ENCODE measurements at places on chromosomes 11 and 22.

DNA sequence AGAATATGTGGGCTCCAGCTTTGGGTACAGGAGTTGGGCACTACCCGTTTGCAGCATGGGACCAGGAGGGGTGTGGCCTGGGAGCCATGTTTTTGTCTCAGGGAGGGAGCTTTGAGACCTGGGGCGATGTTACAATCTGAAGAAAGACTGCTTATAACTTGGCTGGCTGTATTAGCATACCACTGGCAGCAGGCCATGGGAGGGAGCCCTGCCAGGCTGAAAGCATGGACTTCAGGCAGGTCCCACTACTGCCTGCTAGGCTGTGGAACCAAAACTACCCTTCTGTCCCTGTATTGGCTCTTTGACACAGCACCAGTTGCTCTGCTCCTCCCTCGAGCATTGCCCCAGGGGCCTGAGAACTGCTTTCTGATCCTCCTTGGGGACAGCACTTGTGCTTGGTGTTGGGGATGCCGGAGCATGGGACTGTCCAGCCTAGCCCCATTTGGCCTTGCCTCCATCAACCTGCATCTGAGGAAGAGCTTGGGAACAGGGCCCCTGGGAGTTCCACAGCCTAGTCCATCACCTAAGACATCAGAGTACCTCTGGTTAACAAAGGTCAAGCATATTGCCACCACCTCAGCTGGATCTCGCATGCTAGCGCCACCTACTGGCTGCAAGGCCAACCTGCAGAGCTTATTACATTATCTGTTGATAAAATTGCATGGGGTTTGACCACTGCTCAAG lies 217.4 kb downstream of the SBF2 start:
- DNase-seq = peak; percentile 80

GRCh38 chr22:26632422-26633155 lies 10.8 kb downstream of the CRYBA4 start:
- peak; percentile 98 for DNase-seq

DNA sequence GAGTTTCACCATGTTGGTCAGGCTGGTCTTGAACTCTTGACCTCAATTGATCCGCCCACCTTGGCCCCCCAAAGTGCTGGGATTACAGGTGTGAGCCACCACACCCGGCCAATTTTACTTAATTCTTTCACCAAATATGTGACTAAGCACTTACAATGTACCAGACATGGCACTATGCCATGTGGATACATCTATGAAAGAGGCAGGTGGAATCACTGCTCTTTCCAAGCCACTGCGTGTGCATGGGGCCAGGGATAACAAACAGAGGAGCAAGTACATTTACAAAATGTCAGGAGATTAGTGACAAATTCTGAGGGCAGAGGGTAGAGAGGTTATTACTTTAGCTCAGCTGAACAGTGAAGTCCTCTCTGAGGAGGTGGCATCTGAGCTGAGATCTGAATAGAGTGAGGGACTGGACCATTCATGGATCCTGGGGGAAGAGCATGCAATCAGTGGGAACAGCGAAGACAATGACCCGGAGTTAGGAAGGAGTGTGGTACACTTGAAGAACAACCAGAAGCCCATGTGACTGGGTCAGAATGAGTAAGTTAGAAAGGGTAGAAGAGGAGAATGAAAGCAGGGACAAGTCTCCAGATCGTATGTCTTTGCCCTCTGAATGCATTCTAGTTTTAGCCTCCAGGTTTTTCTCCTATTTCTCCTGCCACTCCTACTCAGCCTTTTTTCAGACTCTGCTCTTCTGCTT lies 38.3 kb upstream of the GRAMD1B start:
- DNase-seq = no peak

DNA sequence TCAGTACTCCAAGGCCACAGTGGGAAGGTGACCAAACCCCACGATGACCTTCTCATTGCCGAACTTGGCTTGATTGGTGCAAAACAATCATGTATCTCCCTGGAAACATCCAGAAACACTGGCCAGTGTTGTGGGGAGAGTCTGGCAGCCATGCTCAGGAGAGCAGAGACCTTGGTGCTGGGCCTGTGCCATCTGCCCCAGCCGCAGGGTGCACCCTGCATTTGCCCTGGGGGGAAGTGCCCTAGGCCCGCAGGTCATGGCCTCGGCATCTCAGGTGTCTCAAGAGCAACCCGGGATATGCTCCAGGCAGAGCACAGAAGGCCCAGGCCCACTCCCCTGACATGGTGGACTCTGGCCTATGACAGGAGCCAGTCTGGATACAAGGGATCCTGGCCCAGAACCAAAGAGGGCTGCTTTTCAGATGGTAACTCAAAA lies 23.7 kb downstream of the ARVCF start:
- no peak for DNase-seq

- no peak for DNase-seq
Measured at GRCh38 chr11:30859669-30860068, 273.5 kb upstream of the MPPED2 start.

GRCh38 chr11:34859496-34859895 lies 56.7 kb downstream of the APIP start:
- DNase-seq = no peak

DNA sequence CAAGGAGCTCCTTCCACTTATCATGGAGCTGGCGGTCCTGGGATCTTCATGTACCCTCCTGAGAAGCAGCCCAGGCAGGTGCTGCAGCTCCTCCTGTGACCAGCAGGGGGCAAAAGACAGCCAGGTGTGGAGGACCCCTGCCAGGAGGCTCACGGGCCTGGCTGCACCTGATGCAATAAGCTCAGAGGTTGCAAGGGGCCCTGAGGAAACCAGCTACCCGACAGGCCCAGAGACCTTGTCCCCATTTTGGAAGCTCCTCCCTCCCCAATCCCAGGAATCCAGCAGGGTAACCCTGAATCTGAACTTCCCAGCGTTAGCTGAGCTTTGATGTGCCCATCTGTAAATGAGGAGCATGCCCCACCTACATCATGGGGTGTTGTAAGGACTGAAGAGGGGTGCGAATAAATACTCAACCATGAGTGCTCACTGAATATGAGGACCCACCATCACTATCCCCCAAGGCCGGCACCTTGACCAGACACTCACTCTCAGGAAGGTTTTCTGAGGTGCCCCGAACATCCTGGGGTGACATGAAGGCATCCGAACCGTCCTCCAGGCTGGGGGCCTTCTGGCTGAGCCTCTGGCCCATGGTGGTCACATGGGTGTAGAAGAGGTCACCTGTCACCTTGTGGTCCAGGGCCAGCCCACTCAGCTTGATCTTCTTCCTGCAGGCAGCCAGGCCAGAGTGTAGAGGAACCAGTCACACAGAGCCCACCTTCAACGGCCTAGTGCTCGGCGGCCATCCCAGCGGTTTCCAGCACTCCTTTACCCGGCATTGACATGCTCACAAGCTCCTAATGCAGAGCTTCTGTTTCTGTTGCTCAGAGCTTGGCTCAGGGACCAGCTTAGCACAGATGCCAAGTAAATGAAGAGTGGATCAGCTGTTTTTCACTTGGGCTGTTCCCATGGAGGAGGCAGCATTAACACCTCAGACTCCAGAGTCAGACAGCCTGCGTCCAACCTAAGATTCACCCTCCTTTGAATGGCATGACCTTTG lies 21.7 kb downstream of the SLC43A1 start:
- peak; percentile 79 for DNase-seq

- DNase-seq = no peak
Measured at GRCh38 chr11:13221722-13222121, 55.9 kb upstream of the BMAL1 start.

- DNase-seq = no peak
Measured at GRCh38 chr11:126547161-126547560, 191.7 kb downstream of the ST3GAL4 start.

GRCh38 chr11:36702330-36703054 lies 104.5 kb upstream of the RAG2 start:
- DNase-seq = peak; percentile 74

GRCh38 chr22:23553924-23554870 lies 25.9 kb downstream of the IGLL1 start:
- no peak for DNase-seq

GRCh38 chr22:17705951-17706900 lies 67.7 kb downstream of the BCL2L13 start:
- peak; percentile 96 for DNase-seq

DNA sequence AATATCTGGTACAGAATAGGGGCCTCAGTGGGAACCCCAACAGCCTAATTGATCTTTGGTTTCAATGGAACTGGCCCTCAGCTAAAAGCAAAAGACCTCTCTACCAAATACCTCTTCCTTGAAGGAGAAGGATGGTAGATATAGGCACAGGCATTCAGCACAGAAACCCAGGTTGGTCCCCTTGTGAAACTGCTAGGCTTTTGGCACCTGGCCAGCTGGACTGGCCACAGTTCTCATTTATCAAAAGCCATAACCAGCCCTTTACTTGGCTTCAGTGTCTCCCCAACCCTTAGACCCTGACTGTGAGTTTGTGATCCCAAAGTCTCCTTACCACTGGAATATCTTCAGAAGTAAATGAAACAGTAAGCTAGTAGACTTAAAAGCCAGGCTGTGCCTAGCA lies 152.9 kb downstream of the TENM4 start:
- peak; percentile 65 for DNase-seq

DNA sequence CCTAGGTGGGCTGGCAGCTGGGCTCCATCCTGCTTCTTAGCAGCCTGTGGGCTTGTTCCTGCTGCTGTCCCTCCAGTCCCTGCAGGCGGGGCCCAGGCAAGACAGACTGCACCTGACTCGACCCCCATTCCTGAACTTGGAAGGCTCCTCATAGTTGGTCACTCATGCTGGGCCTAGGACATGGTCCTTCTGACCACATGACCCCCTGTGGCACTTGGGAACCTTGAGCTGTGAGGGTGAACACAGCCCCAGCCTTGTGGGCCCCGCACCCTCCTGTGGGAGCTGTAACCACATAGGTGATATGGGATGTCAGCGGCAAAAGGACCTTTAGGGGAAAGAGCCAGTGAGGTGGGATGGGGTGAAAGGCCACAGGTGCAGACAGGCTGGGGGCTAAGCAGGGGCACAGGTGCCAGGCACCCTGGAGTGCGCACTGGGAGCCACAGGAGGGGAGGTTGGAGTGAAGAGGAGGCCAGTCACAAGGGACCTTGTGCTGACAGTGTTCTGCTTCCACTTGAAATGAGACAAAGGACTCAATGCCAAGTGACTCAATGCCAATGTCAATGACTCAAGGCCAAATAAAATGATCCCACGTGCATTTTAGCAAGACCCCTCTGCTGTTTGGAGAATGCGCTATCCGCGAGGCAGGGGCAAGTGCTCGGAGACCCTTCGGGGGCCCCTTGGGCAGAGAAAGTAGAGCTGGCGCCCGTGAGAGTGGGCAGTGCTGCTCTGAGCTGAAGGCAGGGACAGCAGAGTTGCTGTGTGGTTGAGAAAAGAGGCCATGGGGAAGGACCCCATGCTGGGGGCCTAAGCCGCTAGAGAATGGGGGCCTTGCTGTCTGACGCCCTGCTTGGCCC lies 90.7 kb downstream of the MORC2 start:
- no peak for DNase-seq

DNA sequence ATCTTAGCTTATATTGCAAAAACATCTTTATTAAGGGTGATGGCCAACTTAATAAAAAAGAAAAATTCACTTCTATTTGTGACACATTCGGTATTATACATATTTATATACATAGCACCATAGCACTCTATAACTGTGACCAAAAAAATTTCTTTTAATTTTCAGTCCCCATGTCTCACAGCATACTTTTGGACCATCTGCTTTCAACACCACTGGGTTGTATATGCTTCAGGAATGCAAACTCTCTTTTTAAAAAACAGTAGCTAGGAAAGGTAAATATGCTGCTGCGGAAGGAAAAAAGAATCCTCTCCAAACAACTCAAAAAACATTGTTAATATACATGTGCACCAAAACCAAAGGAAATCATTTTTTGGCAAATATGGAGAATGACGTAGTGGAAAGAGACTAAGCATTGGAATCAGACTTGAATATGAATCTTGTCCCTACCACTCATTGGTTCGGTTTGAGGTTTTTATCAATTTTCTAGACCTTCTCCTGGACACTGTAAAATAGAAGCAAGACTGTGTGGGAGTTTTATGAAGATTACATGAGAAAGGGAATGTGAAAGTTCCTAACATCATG lies 227.9 kb downstream of the BLID start:
- DNase-seq = no peak

- DNase-seq = peak; percentile 82
Measured at GRCh38 chr22:29040385-29041275, 21.0 kb downstream of the C22orf31 start.
